ENCODE measurements at places on chromosomes 2 and 18. TPM values are rescaled to one million over a fixed set of nuclear protein-coding genes. Genes with fewer than 3 reads are reported as not detected.

The IHH gene
- total RNA-seq: not detected

The AQP12A gene
- not detected for total RNA-seq

The PPP1CB gene
- 183 TPM for total RNA-seq

The PRSS56 gene
- not detected for total RNA-seq

The LOXHD1 gene
- 0.47 TPM for total RNA-seq

The FOXD4L1 gene
- total RNA-seq: 0.29 TPM

The SULT1C4 gene
- total RNA-seq: not detected

DNA sequence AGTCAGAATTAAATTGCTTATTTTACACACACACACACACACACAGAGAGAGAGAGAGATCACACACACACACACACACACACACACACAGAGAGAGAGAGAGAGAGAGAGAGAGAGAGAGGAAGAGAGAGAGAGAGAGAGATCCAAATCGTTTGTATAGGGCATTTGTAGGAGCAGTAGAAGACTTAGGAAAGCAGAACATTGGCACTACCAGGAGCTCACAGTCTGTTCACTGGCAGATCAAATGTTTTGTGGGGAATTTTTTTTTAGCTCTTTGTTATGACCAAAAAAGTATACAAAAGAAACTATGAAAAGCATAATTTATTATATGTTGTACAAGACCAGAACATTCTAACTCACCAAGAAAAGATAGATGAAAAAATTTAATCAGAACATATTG is 81.8 kb downstream of the MBD5 start:
- DNase-seq: no peak

DNA sequence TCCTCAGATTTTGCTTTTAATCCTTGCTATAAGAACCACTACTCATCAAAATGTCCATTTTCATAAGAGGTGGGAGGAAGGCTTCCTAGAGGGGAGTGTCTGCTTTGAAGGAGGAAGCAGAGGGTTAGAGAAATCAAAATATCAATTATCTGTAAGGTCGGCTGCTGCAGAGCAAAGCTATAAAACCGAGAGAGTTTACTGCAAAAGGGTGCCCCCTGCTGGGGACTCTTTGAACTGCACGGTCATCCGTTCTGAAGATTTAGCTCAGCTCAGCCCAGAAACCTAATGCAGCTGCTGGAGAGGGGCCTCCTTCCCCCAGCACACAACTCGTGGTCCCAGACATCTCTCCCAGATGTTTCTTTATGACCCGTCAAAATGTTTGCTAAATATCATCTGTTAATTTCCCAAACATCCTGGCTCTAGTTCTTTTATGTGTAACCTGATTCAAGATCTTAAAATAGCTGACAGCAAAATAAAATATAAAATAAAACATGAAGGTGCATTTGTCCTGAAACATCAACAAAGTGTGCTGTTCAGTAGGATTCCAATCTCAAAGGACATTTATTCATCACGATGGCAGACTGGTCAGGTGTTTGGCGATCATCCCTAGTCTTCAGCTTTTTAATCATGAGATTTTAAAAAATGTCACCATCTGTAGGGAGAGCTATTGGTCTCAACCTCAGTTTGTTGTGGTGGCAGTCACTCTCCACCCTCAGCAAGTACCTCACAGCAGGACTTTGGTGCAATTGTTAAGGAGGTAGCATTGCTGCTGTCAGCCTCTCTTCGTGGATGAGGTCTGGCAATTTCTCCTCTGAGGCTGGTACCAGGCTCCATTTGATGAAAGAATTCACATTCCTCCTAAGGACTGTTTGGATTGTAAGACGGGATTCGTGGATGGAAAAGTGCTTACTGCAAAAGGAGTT is 185.9 kb downstream of the MTX2 start:
- DNase-seq: peak; percentile 87

GRCh38 chr2:138063181-138063580 is 98.9 kb downstream of the HNMT start:
- DNase-seq: no peak

DNA sequence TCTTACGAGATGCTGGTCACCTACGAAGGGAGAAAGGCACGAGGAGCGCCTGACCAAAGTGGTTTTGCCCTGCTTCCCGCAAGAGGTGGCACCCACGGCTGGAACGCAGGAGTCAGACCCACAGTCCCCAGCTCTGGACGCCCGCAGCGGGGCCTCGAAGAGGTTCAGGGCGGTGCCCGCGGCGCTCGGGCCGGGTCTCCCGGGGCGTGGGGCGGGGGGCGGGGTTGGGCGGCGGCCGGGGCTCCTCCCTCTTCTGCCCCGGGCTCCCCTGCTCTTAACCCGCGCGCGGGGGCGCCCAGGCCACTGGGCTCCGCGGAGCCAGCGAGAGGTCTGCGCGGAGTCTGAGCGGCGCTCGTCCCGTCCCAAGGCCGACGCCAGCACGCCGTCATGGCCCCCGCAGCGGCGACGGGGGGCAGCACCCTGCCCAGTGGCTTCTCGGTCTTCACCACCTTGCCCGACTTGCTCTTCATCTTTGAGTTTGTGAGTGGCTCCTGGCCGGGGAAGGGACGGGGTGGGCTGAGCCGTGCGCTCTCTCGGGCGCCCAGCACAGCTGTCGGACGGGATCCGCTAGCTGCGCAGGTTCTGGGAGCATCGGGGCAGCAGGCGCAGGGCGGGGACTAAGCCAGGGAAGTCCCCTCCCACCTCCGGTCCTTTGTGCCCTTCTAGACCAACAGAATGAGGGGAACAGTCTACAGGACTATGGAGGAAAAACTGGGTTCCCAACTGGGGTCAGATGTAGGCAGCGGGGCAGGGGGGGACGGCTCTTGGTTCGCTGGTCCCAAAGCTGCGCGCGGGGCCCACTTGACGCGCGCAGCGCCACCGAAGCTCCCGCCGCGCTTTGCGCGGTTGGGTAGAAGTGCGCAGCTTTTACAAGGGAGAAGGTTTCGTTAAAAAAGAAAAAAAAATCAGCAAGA is at the start of gene MAL:
MAL (plus strand) TSS at position 303 of the 914 bp plus-strand sequence; CDS start at position 388, 85 bp downstream.
- DNase-seq: peak; percentile 75

GRCh38 chr2:46555011-46555410 is 75.6 kb downstream of the TMEM247 start:
- DNase-seq: peak; percentile 53

GRCh38 chr18:60377778-60378469 is 5.3 kb upstream of the MC4R start:
- DNase-seq: no peak

GRCh38 chr2:183606718-183607085 is 482.5 kb downstream of the NUP35 start:
- no peak for DNase-seq
